ENCODE measurements at places on chromosomes 12 and 14.

GRCh38 chr12:62517887-62518286 is 51.3 kb downstream of the MON2 start:
- DNase-seq: no peak

DNA sequence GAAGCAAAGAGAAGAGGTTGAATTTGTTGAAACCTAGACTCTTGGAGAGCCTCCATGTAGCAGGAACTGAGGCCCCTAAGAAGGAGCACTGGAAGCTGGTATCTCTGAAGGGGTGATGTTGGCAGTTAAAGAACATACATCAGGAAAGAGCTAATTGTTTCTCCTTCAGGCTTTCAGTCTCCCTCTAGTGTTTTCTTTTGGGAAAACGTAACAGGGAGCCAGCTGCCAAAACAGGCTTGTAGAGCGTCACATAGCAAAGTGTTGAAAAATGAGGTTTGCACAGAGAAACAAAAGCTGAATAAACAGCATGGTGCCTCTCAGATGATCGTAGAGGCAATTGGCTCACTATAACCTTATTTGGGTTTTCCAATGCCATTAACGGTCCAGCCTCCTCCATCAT is 46.9 kb upstream of the CAND1 start:
- DNase-seq: peak; percentile 10

- no peak for DNase-seq
These were observed 25.2 kb downstream of the SYNE2 start for GRCh38 chr14:63878052-63878451.

- DNase-seq: no peak
These were observed 201.9 kb upstream of the DIO3 start for GRCh38 chr14:101359221-101360053.

- no peak for DNase-seq
These were observed 22.8 kb downstream of the GALNT8 start for GRCh38 chr12:4743046-4743445.

DNA sequence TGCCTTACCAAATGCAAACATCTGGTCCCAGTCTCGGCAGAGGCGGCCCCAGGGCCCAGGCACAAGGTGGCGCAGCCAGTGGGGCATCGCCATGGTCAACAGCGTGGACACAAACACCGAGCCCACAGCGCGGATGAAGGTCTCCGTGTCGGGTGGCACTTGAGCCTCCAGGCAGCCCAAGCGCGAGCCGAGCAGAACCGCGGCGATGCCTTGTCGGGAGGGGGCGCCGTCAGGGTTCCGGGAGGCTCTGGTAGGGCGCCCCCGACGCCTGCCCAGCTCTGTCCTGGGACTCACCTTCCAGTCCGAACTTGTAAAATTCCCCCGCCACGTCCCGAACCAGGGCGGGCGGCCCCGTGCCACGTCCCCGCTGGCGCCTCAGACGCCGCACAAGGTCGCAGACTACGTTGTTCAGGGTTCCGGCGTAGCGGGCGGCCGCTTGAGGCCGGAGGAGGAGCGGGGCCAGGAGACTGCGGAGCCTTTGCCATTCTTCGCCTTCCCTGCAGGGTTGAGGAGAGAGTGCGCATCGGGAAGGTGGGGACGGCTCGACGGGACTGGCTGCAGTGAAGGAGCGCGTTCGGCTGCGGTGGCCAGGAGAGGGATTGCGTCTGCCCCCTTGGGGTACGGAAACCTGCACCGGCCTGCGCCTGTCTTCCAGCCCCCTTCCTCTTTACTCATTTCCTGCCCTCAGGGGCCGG is 1.7 kb downstream of the CYP27B1 start:
- DNase-seq: peak; percentile 25

DNA sequence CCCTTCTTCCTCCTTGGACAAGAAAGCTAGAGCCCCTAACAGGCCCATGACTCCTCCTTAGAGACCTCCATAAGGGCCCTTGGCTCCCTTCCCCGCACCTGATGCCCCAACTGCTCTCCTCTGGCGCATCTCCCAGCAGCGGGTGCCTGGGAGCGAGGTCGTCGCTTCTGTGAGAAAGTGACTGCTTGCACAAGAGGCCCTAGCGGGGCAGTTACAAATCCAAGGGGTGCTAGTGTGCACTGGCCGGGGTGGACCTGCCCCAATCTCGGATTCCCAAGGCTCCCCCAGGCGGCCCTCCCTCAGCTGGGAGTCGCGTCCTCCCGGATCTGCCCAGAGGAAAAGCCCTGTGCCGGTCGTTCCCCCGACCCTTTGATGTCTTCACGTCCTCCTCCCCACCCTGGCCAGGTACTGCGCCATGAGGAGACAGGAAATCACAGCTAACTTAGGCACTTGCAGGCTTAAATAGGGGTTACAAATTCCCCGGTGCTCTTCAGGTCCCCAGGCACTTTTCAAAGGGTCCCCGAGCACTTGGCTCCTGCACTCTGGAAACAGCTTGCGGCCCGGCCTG is 2.8 kb downstream of the NKX2-8 start:
- DNase-seq: no peak

DNA sequence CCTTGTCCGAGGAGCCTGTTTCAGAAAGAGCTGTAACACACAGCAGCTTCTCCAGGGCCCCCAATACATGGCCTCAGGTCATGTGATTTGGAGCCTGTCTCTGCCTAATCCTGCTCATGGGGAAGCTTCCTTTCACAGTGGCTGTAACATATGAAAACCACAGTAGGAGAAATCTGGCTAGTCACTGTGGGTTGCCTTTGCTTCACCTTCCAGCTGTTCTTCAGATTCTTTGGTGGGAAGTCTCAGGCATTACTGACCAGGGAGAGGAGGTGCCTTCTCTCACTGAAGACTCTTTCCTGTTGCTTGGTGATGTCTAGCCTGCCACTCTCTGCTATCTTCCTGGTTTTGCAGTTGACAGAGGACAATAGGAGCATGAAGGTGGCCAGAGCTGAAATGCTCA is 350.6 kb downstream of the DPF3 start:
- DNase-seq: no peak

DNA sequence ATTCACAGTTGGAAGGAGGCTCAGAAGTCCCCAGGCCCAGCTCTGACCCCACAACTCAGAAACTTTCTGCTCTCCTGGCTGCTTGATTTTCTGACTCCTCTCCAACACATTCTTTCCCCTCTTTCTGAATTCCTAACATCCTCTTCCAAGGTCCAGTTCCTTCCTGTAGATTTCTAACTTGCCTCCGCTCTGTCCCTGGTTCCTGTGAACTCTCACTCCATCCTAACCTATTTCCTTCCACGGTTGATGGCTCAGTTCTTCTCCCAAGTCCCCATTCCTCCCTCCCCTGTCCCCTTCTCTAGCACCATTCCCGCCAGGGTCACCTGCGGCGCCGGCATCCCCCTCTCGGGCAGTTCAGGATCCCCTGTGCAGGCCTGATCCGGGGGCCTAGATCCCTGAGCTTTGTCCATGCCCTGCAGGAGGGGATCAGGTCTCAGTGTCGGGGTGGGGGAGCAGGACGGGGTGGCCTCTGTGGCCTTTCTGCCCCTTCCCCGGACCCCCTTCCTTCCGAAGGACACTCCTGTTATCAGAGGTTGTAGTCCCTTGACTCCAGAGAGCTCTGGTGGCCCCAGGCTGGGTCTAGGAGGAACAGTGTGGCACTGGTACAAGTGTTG is 6.0 kb upstream of the SLC22A17 start:
- DNase-seq: no peak

- DNase-seq: no peak
These were observed 113.6 kb downstream of the ALX1 start for GRCh38 chr12:85393606-85394005.

- DNase-seq: no peak
These were observed 8.3 kb upstream of the CCND2 start for GRCh38 chr12:4265280-4265679.

DNA sequence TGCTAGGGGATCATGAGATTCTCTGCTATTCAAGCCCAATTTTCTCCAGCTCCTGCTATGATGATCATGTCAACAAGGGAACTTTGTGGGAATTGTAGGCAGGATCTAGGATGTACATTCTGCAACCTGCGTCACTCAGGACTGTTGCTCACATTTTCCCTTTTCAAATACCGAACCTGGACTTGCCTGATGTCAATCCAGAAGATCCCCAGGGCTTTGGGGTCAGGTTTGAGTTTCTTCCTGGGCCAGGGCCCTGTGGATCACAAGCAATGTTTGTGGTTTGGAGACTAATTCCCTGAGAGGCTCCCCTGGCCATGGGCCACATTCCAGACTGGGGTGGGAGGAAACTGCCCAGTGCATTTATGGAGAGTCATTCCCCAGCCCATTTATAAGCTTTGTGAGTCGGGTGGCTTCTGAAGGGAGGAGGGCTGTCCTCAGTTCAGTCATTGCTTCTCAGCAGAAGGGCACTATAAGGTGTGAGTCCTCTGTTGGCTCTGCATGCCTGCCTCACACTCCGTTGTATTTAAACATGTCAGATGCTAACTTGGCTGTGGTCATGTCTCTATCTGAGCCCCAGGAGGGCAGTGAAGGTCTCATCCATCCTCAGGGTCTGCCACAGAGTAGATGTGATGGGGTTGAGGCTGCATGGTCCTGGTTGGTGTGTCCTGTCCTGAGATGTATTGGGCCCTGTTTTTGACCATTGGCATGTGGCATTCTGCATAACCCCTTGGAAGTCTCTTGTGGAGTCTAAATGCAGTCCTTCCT is 6.5 kb downstream of the KRT86 start:
- DNase-seq: peak; percentile 97

- no peak for DNase-seq
These were observed 30.6 kb downstream of the RIN3 start for GRCh38 chr14:92544051-92544720.

DNA sequence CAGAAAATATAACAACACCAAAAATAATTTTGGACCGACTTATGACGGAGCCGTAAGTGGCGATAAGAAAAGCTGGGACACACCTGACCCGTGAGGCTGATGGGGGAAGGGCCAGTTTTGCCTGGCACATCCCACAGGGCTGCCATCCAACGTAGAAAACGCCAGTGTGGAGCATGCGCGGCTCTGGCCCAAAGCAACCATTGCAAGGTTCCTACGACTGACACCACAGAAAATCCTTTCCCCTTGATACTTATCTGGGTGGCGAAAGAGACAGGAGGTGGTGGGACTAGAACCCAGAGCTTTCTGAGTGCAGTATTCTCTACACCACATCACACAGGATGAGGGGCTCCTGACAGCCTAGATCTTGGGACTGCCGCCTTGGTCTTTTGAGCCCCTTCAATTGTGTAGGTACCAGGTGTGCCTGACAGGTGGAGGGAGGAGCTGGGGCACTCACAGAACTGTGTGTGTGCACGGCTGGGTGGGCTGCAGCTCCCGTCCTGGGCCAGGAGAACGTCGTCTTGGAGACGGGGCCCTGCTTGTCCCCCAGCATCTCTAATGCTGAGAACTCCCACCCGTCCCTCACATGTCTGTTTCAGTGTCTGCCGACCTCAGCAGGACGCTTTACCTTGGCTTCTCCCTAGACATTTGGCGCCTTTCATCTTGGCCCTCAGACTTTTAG is 17.4 kb upstream of the CACNA2D4 start:
- no peak for DNase-seq

DNA sequence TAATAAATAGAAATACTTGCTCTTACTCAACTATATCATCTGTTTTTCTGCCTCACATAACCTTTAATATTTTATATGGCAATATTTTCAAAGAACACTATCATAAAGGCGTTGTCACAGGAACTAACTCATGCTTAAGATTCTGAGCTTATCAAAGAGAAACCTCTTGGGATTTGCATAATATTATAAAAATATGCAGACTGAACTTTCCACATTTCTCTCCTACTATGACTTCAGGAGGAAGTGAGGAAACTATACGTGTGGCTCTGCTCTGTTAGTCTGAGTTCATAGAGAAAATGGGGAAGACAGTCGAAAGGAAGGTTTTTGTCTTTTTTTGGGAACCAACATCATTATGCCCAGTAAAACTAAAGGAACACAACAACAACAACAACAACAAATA is 124.7 kb downstream of the GARIN6 start:
- no peak for DNase-seq

All from fibroblast of skin of right quadriceps (primary cell).